ENCODE measurements at places on chromosomes 16 and 17.

DNA sequence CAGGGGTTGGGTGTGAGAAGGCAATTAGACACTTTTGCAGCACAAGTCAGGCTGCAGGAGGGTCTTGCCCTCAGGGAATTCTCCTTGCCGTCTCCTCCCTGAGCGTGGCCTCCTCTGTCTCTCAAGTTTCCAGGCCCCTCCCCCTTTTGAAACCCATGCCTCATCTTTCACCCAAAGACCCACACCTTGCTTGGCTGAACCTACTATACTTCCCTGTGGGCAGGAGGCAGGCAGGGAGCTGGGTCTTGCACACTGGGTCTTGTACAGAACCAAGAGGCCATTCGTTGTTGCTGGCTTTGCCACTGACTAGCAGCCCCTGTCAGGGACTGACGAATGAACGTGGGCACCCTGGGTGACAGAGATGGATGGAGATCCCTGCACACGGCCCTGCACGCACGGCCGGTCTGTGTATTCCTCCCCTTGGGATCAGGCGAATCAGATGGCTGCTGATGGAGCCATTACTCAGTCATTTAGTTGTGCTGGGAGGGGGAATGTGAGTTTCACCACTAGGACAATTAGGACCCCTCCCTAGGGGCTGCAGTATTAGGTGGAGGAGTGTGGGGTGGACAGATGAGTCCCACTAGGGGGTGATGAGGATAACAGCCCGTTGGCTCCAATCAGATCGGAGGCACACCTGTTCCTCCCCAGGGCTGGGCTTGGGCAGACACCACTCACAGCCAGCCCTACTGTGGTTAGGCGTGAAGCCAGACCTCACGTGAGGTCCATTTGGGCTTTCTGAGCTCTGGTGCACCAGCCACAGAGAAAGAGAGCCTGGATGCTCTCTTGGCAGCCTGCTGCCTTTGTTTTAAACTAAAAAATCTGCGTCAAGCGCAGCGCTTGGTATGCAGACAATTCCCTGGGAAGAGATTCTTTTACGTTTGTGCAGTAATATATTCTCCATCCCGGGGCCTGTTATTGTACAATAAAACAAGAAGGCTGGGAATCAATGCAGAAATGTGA, 167.7 kb upstream of the WSCD1 start:
- DNase-seq: no peak

GRCh38 chr16:87131061-87131995, 185.9 kb downstream of the C16orf95 start:
- DNase-seq: no peak

GRCh38 chr17:43994272-43995149, 9.9 kb upstream of the NAGS start:
- DNase-seq: peak; percentile 59

DNA sequence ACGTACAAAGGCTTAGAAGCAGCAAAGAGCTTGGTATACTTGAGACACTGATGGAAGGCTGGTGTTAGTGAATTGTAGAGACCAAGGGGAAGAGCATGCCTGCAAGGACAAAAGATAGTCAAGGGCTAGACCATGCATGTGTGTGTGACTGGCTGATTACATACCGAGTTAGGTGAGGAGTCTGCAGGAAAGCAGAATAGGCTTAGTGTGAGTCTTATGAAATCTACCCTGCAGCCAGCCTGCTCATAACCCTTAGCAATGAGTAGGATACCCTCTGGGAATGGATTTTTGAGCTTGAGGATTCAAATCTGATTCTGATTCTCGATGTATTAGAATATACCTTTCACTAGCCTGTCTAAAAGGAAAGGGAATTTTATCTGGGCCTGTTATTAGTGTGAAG, 77.0 kb downstream of the TANGO6 start:
- DNase-seq: no peak

GRCh38 chr16:71369494-71369893, 11.0 kb downstream of the CALB2 start:
- DNase-seq: no peak

- no peak for DNase-seq
Observed at GRCh38 chr16:28923231-28923587, 1.8 kb downstream of the RABEP2 start.

GRCh38 chr17:57943645-57944044, 11.6 kb downstream of the CUEDC1 start:
- no peak for DNase-seq

DNA sequence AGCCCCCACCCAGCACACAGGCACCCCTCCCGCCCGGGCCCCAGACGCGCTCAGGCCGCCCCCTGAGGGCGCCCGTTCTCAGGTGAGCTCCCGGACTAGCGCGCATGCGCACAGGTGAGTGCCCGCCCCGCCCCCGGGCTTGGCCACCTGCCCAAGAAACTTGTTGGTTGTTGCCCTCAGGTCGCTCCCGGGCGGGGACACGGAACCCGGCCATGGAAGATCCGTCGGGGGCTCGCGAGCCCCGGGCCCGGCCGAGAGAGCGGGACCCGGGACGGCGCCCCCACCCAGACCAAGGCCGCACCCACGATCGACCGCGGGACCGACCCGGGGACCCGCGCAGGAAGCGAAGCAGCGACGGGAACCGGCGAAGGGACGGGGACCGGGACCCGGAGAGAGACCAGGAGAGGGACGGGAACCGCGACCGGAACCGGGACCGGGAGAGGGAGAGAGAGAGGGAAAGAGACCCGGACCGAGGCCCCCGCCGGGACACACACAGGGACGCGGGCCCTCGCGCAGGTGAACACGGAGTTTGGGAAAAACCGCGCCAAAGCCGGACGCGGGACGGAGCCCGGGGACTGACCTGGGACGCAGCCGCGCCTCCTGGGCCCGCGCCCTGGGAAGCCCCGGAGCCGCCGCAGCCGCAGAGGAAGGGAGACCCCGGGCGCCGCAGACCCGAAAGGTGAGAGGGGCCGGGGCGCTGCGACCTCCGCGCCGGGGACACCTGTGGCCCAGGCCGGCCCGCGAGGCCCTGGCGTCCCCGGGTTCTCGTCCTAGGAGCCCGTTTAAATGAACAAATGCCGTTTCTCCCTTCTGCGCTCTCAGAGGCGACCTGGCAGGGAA, at the start of gene MARVELD3:
MARVELD3 (plus strand) TSS at position 167 of the 840 bp plus-strand sequence; CDS start at position 213, 46 bp downstream.
- DNase-seq: peak; percentile 11

GRCh38 chr17:45143767-45144198, 4.5 kb upstream of the HEXIM1 start:
- DNase-seq: no peak

GRCh38 chr16:88482630-88483391, 29.7 kb downstream of the ZFPM1 start:
- no peak for DNase-seq

DNA sequence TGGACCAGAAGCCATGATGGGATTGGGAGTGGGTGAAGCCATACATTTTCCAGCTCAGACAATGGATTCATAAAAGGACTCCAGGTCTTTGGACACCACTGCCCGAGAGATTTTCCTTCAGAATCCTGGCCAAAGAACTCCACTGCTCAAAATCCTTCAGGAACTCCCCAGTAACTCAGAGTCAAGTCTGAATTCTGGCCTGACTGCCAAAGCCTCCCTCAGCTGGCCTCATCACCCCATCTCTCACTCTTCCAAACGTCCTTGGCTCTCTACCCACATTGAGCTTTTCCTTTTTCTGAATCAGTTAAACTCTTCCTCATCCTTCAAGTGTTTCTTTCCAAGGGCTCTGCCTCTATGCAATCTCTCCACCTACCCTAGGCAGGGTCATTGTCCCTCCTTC, 1.2 kb upstream of the SEPTIN1 start:
- DNase-seq: no peak

GRCh38 chr17:55411463-55411855, 10.2 kb downstream of the MMD start:
- DNase-seq: no peak

DNA sequence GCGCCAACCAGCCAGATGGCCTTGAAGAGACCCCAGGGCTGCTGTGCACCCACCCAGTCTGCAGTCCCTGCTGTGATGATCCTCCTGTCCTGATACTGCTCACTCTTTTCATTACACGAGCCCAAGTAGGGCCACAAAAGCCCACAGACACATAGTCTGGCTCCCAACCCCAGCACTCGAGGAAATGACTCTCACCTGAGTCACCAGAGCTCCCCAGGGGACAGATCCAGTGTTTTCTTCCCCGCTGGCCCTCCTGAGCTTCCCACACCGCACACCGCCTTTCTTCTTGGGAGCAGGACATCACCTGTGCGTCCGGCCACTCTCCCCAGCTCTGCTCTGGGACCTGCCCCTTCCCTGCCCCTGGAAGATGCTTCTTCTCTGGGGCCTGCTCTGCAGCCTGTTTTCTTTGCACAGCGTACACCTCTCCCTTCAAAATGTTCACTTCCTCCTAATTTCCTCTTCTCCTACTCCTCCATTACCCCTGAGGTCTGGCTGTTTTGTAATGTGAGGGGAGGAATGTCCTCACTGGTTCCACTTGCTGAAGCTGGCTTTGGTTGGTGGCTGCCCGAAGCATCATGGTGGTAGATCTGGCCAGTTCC, 2.0 kb upstream of the SCN4A start:
- no peak for DNase-seq

DNA sequence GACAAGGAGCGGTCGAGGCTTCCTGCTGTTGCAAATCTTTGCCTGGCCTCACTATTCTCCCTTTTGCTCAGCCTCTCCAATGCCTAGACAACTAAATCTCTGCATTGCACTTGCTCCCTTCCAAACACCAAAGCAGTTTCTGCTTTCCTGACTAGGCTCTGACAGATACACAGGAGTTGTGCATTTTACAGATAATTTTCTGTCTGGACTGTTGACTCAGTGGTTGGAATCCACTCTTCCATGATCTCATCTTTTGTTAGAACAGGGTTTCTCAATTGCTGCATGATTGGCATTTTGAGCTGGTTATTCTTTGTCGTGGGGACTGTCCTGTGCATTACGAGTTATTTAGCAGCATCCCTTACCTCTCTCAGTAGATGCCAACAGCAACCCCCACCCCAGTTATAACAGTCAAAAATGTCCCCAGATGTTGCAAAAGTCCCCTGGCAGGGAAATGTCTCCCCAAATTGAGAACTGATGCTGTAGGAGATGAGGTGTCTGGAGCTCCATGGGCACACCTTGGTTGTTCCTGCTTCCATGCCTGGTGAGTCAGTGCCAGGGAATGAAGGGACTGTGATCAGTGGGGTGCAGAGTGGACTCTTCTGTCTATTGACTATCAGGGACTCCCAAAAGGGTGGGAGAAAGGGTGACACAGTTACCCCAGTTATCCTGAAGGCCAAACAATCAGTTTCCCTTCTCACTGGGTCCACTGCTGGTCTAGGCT, 557.4 kb upstream of the PSMD7 start:
- DNase-seq: no peak

GRCh38 chr16:51268237-51268636, 117.2 kb upstream of the SALL1 start:
- DNase-seq: no peak

DNA sequence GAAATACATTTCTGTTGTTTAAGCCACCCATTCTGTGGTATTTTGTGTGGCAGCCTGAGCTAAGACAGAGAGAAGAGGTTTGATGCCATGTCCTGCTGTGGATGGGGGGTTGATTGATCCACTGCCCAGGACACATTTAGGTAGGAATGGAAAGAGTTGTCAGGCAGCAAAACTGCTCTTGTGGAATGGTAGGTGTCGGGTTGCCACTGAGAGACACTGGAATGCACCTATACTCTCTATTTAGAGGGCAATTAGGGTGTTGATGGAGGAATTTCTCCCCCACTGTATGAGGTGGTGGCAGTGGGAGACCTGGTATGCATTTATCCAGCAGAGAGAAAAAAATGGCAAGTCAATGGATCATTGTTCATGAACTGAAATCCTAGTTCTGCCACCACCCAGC, 30.9 kb downstream of the CBLN1 start:
- no peak for DNase-seq

DNA sequence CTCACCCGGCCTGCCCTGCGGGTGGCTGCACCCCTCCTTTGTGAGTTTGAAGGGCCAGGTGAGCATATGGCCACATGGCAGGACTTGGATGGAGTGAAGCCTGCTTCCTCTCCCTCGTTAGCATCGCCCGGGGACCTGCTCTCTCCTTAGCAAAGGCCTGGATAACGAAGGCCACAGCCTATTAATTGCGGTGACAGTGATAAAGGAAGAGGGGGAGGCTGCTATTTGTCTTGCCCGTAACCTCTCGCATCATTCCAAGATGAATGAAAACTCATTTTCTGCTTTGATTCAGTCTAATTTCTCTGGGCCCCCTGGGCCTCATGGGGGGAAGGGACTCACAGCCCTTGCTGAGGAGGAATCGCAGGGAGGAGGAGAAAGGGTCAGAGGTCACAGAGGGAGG, 68.5 kb upstream of the LHX1 start:
- DNase-seq: no peak

GRCh38 chr16:28845293-28845692, 855 bp downstream of the TUFM start:
- peak; percentile 30 for DNase-seq

GRCh38 chr17:39527220-39527813, 66.0 kb downstream of the CDK12 start:
- DNase-seq: no peak

- no peak for DNase-seq
Observed at GRCh38 chr16:89944773-89945172, 3.8 kb upstream of the DEF8 start.

DNA sequence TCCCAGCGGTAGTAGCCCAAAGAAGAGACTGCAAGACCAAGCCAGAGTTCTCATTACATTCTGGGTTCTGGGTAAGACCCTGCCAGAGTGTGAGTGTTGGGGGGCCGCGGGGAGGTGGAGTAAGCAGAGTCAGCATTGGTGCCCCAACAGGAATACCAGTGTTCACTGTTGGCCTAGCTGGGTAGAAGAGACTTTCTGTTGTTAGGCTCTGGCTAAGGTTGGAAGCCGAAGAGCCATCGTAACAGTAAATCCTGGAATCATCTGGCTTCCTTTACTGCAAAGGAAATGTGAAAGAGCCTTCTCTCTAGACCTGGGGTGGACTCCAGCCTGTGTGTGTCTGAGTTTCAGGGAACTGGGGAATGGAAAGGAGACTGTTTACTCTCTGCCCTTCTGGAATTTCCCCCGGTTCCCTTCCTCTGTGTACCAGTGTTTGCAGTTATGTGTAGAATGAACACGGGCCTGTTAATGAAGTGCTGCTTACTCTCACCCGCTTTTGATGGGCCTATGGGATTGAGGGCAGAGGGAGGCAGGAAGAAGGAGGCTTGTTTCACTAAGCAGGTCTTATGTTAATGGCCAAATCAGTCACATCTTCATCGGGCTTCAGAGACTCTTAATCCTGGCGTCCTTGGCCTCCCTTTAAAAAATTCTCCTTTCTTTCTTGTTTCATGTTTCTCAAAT, 68.5 kb downstream of the WWP2 start:
- DNase-seq: no peak

DNA sequence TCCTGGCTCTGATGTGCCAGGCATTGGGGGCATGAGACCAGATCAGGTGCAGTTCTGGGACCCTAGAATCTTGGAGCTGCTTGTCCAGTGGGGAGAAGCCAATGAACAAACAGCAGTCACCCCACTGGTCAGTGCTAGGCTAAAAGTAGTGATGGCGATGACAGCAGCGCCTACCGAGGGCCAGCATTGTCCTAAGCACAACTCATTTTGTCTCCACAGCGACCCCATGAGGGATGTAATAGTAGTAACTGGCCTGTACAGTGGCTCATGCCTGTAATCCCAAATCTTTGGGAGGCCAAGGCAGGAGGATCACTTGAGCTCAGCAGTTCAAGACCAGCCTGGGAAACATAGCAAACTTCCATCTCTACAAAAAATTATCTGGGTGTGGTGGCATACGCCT, 6.2 kb downstream of the SMCR8 start:
- no peak for DNase-seq

- no peak for DNase-seq
Observed at GRCh38 chr17:9776911-9777310, 14.5 kb downstream of the DHRS7C start.

- DNase-seq: no peak
Observed at GRCh38 chr16:20323591-20324117, 3.7 kb downstream of the GP2 start.

All from stimulated activated CD8-positive, alpha-beta memory T cell treated with anti-CD3 and anti-CD28 coated beads, Interleukin-2, amount 100 ng/mL, for 48 hours (primary cell).